ENCODE measurements at places on chromosomes 2 and 18.

- peak; percentile 34 for DNase-seq
Observed at GRCh38 chr2:71609029-71609428, 155.7 kb downstream of the DYSF start.

DNA sequence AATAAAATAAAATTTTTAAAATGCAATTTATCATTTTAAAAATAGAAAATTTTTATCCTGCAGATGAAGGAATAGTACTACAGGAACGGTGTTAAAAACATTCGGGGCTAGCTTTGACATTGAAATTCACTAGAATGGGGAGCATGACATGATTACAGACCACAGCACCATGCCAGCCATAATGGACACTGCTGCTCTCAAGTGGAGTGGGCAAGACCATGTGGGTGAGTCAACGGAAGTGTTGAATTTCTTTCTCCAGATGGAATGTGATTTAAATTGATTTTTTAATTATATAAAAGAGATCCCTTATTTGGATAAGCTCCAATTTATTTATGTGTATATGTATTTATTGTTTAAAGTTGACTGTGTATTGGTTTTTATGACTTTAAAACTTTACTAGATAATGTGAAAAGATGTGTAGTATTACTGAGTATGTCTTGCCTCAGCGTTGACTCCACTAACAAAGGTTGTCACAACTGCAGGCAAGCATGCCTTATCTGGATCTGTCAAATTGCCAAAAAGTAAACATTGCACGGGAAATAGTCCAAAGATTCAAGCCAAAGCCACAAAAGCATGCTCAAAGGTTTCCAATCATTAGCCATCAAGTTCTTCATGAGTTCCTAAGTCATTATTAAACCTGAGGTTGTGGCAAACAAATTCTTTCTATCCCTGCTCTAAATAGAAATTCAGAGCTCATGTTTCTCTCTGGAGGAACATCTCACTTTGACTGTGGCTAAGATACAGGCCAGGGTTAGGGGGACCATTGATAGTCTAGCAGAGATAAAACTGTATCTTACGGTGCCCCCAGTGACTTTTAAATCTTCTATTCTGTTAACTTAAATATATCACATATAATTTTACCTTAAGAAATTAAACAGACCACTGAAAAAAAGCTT is 536.9 kb downstream of the TMX3 start:
- no peak for DNase-seq

- no peak for DNase-seq
Observed at GRCh38 chr2:18271370-18272147, 288.9 kb downstream of the RDH14 start.

DNA sequence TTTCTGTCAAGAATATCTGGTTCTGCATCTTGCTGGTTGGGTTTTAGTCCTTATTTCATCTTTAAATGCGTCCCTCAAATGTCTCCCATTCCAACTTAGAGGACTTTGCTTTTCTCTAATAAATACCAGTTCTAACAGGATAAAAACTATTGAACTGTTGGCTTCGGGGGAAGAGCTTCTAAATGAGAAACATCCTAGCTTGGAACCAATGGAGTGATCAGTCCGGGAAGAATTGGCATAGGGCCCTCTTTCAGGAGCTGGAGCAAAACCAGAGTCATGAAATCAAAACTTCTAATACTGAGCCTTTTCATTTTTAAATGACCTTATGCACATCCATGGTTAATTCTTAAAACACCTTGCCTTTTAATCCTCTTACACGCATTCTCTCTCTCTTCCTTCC is 401.6 kb upstream of the SMIM21 start:
- DNase-seq, result no peak

DNA sequence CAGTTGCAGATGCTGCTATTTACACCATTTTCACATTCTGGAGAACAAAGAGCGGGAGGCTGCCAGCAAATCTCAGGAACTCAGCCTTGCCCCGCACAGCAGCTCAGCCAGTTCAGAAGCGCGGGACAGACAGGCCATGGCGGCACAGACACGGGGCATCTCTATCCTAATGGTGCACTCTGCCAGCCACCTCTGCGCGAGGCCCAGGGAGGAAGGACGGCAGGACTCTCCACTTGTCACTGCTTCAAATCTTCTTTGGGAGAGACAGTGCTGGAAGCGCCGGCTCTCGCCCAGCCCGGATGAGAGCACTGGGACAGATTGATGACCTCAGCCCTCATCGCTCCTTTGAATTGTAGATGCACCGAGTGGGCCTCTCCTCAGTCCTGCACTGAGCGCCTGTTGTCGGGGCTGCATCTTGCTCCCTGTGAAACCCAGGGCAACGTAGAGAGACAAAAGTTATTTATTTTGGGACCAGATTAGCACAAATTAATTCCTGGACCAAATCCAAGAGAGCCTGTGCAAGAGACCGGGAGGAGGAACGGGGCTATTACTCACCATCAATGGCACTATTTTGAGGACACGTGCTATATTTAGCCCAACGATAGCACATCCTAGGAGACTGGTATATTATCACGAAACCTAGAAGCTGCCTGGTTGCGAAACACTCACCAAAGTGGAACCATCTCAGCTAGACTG is 211.4 kb upstream of the SMIM21 start:
- peak; percentile 89 for DNase-seq

DNA sequence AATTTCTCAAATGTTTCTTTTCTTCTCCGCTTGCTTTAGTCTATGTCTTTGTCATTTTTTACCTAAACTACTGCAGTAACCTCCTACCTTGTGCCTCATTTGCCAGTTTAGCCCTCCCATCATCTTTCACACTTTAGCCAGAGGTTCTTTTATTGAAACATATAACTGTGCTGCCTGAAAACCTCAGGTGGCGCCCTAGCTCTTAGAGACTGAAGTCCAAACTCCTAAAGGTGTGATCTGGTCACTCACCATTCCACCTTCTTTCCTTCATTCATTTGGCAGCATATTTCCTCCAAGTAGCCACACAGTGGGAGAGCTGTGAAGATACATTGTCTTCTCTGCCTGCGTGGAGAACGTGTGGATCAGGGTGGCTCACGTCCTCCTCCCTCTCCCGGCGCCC is 98.2 kb upstream of the MAPRE2 start:
- DNase-seq, result no peak

DNA sequence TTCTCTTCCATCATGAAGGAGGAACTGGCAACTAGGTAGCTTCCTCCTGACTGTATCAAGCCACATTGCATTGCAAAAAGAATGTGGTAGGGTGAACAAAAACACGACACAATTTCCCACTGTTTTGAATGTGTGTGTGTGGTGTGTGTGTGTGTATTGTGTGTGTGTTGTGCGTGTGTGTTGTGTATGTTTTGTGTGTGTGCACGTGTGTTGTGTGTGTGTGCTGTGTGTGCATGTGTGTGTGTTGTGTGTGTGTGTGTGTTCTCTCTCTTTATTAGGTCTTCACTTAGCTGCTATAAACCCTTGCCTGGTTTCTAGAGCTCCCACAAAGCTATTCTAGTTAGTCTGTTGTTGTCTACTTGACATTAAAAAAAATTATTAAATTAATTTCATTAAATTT is 550.0 kb upstream of the GYPC start:
- no peak for DNase-seq

- DNase-seq, result no peak
Observed at GRCh38 chr2:129767346-129768035, 212.0 kb upstream of the RAB6C start.

DNA sequence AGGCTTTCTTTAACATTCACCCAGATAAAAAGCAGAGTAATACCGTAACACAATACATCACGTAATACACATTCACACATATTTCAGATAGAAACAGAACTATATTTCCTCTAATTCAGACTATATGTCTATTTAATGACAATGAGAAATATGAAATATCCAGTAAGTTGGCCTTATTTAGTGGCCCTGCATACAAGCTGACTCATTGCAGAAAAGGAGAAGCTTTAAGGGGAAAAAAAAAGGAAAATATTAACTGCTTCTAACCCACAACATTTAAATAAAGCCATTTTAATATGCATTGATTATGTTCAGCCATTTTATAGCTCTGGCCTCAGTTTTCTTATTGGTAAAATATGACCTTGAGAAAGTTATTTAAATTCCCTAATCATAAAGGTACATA is 94.8 kb downstream of the PPP1R1C start:
- no peak for DNase-seq

GRCh38 chr2:131425231-131425941 is 50.5 kb upstream of the TUBA3D start:
- no peak for DNase-seq

- no peak for DNase-seq
Observed at GRCh38 chr2:172836347-172836821, 100.7 kb downstream of the RAPGEF4 start.

GRCh38 chr2:20633794-20634506 is 16.9 kb downstream of the HS1BP3 start:
- no peak for DNase-seq

DNA sequence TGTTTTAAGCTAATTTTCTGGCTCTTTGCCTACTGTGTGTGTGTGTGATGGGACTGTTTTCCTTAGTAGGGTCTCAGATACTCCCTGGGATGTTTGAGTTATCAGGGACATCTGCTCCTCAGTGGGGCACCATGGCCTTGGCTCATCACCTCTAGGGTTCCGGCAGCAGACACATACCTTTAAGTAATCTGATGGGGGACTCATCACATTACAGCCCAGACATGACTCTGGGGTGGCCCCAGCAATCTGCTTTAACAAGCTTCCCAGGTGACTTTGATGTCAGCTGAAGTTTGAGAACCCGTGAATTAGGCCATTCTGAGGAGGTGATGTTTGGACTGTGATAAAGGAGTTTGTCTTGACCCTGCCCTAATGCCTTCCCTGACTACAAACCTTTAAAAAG is 38.8 kb downstream of the DDX18 start:
- DNase-seq, result no peak

DNA sequence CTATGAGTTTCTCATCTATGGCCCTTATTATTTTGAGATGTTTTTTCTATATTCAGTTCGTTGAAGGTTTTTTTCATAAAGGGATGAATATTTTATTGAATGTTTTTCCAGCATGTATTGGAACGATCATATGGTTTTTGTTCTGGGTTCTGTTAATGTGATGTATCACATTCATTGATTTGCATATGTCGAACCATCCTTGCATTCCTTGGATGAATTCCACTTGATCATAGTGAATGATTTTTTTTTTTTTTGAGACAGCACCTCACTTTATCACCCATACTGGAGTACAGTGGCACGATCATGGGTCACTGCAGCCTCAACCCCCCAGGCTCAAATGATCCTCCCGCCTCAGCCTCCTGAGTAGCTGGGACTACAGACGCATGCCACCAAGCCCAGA is 5.5 kb upstream of the NEMP2 start:
- no peak for DNase-seq

- no peak for DNase-seq
Observed at GRCh38 chr18:47050468-47050867, 15.0 kb upstream of the ELOA2 start.

DNA sequence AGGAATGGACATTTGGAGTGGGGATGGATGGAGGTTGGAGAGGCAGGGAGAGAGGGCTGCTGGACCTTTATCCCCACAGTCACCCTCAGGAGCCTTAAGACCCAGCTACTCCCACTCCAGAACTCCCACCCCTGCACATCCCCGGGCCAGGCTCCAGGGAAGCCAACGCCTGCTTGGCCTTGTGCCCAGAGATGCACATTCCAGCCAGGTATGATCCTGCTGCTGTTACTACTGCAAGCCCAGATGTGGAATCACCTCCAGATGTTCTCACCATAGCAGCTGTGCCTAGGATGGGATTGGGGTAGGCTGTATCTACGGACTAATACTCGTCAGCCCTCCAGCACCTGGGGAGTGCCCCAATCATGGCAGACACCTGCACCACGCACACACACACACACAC is 71.7 kb downstream of the ZFP36L2 start:
- DNase-seq, result no peak

DNA sequence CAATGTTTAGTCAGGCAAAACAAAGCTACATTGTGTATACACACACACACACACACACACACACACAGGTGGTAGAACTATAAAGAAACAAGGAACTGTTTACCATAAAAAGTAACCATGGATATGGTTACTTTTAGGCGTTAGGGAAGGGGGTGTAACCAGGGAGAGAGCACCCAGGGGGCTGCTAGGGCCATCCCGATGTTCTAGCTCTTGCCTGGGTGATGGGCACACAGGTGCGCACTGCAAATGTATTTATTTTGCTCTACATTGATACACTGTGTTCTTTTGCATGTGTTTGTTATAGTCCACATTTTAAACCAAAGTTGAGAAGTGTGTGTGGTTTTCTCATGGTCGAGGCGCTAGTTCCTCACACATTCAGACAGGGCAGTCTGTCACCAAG is 69.8 kb upstream of the MYCN start:
- DNase-seq, result no peak

- DNase-seq, result no peak
Observed at GRCh38 chr2:45173513-45173912, 164.3 kb upstream of the SIX2 start.

All from left forelimb (tissue), 1 donor.